ENCODE measurements at places on chromosomes 2 and 18.

- DNase-seq, result no peak
These were observed 78.8 kb downstream of the ZNF804A start for GRCh38 chr2:184677171-184677570.

DNA sequence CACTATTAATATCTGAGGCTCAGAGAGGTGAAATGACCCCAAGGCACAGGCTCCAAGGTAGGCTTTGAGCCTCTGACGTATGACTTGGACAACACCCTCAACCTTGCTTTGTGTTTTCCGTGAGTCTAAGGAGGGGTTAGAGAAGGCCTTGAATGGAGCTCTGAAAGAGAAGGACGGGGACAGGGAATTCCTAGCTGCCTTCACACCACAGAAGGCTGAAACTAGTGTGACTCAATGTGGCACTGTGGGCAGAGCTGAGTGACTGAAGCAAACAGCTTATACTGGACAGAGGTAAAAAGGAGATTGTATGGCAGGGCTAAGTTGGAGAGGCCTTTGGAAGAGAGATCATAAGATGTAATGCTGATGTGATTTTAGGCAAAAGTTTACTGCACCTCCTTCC lies 3.5 kb upstream of the NCK2 start:
- no peak for DNase-seq

GRCh38 chr2:16713011-16713423 lies 47.4 kb upstream of the CYRIA start:
- DNase-seq, result no peak

- peak; percentile 65 for DNase-seq
These were observed at the start of gene ATP6V1C2 for GRCh38 chr2:10721396-10722251. Gene ATP6V1C2, plus strand, starts transcription at chr2:10721630. Its CDS starts 1,220 bp downstream, at chr2:10722850.

GRCh38 chr2:86433137-86433536 lies 8.0 kb upstream of the KDM3A start:
- DNase-seq, result no peak

DNA sequence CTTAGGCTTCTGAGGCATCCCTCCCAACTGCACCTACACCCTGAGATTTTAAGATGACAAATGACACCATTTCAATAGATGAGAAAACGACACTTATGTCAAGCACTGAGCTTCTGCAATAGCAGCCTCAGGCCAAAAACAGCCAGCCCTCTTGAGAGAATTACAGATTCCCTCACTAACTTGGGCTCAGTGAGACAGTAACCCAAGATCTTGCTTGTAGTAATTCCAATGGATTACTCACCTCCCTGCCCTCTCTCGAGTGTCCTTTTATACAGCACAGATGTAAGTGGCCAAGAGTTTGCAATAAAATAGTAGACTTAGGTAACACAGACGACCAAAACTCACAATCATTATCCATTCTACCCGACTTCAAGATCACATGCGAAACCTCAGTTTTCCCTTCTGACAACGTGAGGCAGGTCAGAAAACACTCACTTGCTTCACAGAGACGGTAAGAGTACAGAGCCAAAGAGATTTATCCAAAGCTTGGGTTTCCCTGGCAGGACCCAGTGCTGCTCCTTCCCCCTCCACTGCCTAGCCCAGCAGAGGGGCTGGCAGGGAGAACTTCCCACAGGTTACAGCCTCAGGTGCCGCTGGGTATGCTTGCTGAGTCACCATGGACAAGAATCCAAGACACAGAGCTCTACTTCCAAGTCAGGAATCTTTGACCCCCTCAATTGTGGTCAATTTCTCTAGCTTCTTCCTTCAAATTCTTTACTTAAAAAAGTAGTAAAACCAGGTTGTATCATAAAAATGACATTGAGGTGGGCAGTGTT lies 181.4 kb downstream of the MYO5B start:
- DNase-seq, result no peak

DNA sequence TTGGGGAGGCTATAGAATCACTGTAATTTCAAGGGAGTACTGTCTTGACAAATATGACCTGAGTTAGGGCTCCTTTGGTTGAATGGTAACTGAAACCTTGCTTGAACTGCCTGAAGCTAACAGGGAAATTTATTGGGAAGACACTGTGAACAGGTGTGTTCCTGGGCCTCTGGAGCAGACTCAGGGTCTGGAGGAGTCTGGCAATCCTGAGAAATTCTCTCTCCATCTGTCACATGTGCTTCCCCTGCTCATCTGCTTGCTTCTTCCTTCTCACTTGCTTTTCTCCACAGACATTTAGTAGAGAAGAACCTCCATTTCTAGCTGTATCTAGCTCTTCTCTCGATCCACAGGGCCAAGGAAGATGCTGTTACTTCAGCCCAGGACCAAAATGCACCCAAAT lies 476.5 kb downstream of the LRP1B start:
- no peak for DNase-seq

GRCh38 chr2:43052204-43052943 lies 174.0 kb downstream of the ZFP36L2 start:
- no peak for DNase-seq

DNA sequence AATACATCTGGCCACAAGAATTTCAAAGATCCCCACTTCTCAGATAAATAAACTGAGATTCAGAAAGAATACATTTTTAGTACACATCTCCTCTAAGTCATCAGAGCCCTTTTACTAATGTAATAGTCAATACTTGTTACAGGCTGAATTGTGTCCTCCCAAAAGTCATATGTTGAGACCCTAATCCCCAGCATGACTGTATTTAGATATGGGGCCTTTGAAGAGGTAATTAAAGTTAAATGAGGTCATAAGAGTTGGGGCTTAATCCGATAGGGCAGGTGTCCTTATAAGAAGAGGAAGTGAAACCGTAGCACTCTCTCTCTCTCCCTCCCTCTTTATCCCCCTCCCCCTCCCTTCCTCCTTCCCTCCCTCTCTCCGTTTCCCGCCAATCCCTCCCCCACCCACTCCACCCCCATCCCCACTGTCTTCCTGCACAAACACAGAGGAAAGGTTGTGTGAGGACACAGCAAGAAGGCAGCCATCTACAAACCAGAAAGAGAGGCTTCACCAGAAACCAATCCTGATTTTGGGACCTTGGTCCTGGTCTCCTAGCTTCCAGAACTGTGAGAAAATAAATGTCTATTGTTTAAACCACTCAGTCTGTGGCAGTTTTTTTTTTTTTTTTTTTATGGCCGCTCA lies 66.6 kb upstream of the ZNF397 start:
- peak; percentile 65 for DNase-seq

GRCh38 chr2:219174146-219174545 lies 2.6 kb downstream of the CNPPD1 start:
- no peak for DNase-seq

DNA sequence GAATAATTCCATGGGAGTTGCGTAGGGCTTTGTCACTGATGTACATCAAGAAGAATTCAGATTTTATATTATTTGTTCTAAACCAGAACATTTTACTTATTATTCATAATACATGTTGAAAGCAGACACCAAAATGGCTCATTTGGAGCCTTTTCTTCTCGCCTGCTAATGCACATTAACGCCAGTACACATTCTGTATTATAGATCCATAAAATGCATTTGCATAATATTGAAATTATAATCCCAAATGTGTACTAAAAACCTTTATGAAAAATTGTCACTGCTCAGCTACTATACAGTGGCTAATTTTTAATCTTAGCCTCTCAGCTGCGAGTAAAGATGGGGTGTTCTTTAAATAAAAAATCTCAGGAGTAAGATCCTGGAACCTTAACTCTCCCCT lies 452.2 kb upstream of the HNRNPA3 start:
- DNase-seq, result no peak

DNA sequence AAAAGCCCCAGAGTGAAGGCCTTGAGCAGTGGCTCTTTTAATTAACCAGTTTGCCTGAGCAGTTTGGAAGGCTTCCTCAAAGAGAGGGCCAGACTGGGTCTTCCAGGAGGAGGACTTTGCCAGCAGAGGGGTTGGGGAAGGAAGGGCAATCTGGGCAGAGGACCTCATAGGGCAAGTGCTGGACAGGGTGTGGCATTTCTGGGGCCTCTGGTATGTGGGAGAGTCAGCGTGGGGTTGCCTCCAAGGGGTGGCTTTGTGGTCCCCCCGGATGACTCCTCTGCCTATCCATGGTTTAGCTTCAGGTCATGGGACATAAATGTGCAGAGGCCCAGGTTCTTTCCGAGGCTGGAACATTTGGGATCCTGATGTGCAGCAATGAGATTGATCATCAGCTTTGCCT lies 12.6 kb downstream of the GLI2 start:
- DNase-seq, result no peak

- DNase-seq, result no peak
These were observed 52.8 kb upstream of the TGIF1 start for GRCh38 chr18:3397031-3397750.

- DNase-seq, result no peak
These were observed 53.1 kb downstream of the ZNF521 start for GRCh38 chr18:25298853-25299274.

GRCh38 chr2:158359846-158360245 lies 96.7 kb downstream of the CCDC148 start:
- no peak for DNase-seq

GRCh38 chr18:24443870-24444269 lies 16.6 kb upstream of the HRH4 start:
- DNase-seq, result no peak

- peak; percentile 24 for DNase-seq
These were observed 132.6 kb downstream of the MAP2 start for GRCh38 chr2:209556354-209556961.

GRCh38 chr2:190396271-190396670 lies 11.9 kb upstream of the MFSD6 start:
- DNase-seq, result no peak

DNA sequence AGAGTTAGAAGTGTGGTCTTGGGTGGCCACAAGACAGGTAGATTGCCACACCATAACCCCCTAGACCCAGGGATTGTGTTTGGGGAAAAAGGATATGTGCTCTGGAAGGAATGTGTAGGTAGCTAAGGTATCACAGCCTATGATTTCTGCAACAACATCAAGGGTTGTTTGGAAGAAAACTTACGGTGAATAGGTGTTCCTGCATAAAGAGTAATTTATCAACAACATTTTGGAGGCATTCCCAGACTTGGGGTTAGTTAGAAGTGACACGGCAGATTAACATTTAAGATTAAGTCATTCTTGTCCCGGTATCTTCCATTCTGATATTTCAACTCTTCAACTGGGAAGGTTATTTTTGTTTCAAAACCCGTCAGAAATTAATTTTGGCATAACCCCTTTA lies 65.5 kb downstream of the SPP2 start:
- DNase-seq, result no peak

DNA sequence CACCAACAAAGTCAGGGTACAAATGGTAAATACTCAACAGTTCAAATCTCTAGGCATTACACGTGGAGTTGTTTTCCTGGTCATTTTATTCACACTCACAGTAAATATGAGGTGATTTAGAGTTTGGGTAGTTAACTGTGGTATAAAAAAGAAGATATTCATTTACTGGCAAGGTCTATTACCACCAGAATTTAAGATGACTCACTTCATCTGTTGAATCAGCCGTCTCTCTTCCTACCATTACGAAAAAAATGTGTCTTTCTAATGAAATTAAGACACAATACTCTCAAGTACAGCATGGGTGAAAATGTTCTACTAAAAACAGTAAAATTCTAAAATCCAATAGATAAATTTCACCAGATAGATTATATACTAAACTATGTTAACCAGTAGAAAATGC lies 21.0 kb upstream of the GPR75 start:
- DNase-seq, result no peak

DNA sequence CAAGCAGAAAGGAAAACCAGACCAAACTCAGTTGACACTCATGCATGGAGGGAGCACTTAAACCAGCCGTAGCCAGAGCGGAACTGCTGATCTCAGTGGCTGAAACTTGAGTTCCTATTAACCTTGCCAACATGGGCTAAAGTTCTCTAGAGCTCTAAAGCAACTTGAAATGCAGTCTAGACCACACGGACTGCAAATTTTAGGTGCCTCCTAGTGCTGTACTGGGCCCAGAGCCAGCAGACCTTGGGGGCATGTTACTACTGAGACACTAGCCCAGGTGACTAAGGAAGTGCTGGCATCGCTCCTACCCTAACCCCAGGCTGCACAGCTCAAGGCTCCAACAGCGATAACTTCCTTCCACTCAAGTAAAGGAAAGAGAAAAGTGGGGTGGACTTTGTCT lies 236.5 kb downstream of the AKAIN1 start:
- DNase-seq, result no peak

- peak; percentile 80 for DNase-seq
These were observed 26.9 kb upstream of the CABYR start for GRCh38 chr18:24111936-24112335.

DNA sequence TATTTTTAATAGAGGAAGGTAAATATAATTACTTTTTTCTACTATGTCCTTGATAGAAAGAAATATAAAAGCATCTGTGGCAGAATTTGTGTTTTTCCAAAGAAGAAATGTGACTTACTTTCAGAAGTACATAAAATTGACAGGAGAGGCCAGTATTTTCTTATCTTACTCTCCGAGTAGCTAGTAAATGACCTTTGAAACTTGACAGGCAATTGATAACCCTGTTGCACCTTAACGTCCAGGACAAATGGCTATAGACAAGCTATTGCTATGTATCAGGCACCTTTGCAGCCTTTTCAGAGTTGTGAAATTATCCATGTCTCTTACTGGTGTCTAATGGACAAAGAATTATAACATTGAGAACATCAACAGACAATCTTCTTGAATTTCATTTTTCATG lies 63.0 kb upstream of the TNFRSF11A start:
- DNase-seq, result no peak

DNA sequence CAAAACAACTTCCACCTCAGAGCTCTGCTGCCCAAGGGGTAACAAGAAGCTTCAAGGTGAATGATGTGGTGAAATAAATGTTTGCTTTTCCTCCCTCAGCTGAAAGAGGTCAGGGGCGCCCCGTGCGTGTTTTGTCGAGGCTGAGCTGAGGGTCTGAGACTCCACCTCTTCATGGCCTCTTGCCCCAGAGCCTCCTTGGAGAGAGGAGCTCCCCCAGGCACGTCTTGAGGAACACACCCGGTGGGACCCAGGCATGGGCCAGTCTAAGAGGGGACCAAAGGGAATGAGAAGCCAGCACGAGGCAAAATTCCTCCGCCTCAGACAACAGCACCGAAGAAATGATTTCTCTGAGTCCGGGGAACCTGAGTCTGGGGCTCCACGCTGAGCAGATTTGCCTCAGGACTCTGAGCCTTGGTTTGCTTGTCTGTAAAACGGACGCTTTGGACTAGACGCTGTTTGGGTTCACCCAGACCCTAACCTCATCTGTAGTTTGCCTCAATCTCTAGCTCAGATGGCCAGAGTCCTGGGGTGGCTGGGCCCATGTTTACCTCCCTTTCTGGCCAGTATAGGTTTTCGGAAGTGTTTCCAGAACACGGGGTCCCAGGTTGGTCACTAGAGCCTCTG lies 56.4 kb upstream of the ODC1 start:
- DNase-seq, result no peak

DNA sequence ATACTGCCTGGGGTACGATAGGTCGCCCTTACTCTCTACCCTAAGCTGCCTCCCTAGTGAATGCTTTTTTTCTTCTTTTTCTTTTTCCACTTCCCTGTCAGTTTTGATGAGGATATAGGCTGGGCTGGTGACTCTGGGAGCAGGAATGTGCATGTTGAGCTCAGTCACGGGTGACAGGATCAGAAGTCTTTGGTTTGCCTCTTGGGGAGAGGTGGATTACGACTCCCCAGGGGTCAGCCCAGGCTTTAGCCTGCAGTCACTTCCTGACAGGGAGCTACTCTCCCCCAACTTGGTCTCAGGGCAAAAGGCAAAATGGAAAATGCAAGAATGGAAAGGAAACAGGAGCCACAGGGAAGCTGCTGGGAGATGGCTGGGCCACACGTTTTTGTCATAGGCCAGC lies 57.3 kb downstream of the THNSL2 start:
- no peak for DNase-seq
